Activated CD4-positive, alpha-beta T cell treated with anti-CD3 and anti-CD28 coated beads for 4 hours (primary cell): ENCODE measurements at places on chromosomes 12 and 14.

GRCh38 chr12:108629824-108630476 lies 3.7 kb downstream of the SELPLG start:
- DNase-seq: peak; percentile 64

DNA sequence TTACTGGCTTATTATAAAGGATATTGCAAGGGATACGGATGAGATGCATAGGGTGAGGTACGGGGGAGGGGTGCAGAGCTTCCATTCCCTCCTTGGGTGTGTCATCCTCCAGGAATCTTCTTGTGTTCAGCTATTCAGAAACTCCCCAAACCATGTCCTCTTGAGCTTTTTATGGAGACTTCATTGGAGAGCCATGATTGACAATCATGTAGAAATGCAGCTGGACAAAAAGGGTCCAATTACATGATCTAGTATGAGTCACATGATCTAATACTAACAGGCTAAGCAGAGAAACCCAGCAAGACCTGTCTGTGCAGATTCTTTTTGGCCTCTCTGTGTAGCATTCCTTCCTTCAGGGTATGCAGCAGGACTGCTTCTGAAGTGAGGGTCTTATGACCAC lies 23.9 kb upstream of the FLVCR2 start:
- DNase-seq: no peak

DNA sequence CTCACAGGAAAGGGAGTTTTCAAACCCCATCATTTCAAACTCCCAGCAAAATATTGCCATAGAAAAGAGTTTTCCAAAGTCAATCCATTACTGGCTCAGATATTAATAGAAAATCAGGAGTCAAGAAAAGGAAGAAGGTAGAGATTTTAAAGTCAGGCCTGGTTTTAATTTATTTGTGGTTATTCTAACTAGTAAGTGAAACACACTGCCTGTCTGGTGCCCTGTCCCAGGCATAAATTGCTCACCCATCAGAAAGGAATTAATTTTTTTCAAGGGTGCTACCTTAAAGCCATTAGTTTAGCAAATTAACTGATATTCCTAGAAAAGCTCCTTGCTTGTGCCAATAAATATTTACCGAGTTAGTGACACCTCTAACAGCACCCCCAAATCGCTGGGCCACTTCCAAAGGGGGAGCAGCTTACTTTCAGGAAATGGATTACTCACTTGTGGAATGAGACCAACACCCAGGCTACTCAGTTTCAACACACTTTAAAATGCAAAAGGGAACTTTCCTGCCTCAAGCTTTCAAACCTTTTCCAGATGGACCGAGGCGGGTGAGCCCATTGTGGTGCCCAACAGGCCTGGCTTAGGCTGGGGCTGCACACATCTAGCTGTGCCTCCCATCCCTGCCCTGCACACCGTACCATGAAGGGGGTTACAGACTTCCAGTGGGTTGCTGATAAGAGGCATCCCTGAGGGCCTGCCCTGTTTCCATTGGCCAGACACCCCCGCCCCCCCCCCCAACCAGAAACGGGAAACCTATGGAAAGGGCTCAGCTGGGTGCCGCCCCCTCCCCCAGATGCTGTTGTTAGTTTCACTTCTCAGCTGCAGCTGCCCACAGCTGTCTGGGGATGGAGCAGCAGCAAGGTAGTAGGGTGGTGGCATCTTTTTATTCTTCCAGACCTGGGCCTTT lies 117.2 kb downstream of the SAMD4A start:
- DNase-seq: no peak

DNA sequence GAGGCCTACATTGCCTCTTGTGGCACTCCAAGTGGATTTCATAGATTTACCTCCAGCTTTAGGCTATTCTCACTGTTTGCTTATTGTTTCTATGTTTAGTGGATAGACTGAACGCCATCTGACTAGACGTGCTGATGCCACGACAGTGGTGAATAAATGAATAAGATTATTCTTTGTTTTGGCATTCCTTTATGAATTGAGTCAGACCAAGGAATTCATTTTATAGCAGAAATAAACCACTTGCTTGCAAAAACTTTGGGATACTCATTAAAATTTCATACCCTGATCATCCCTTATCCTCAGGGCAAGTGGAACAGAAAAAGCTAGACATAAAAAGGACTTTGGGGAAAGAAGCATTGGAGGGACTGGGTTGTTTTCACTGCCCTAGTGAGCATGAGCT lies 71.7 kb upstream of the FERMT2 start:
- no peak for DNase-seq

DNA sequence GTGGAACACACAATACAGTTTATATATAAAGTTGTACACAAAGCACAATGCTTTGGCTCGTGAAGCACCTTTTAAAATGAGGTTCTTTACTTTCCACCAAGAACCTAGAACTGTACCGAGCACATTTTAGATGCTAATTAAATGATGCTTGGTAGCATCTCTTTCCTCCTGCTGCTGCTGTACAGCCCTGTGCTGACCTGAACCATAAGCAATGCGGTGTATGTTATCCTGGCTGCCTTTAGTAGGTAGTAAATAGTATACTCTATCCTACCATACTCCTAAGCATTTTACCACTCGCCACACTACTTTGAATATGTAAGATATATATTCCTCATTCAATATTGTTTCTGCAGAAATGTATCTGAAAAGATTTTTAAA lies 2.9 kb upstream of the RNASE8 start:
- DNase-seq: no peak

DNA sequence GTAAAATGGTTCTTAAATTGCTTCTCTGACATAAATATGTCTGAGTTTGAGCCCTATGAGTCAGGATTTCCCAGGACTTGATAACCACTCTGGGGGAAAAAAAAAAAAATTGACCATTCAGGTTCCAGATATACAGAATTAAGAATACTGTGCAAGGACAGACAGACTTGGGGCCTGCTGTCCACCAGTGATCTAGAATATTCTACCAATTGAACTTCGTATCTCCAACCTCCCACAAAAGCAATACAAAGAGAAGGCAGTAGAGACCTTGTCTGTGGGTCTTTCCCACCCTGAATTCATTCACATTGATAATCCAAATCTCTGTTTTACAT lies 4.1 kb downstream of the SINHCAF start:
- DNase-seq: no peak

DNA sequence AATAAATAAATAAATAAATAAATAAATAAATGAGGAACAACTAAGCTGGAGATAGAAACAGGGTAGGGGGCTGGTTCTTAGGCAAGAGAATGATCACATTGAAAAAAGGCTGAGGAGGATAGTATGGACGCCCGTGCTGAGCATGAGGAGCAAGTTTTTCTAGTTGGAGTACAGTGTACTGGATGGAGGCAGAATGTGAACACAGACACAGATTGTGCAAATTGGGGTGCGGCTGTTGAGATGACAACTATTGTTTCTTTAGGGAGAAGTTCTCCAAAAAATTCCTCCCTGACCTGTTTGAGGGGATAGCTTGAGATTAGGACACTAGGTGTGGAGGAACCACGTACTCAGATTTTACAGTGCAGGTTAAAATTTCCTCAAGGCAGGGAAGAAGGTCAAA lies 979 bp upstream of the BIN2 start:
- no peak for DNase-seq

- DNase-seq: no peak
These were observed 18.0 kb downstream of the GALNT6 start for GRCh38 chr12:51373187-51373586.

DNA sequence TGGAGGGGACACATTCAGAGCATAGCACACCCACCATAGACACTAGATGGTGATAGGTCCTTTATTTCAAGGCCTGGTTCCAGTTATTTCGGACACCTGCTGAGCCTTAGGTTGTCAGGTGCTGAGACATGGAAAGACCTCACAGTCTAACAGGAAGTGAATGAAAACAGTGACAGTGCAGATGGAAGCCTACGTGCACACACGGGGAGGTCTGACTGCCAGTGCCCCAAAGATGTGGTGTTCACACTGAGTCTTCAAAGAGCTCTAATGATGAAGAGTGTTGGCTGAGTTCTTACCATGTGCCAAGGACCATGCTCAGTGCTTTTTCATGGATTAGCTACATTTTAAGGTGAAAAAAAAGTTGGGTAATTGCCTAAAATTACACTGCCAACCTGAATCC lies 46.6 kb downstream of the CKB start:
- no peak for DNase-seq

DNA sequence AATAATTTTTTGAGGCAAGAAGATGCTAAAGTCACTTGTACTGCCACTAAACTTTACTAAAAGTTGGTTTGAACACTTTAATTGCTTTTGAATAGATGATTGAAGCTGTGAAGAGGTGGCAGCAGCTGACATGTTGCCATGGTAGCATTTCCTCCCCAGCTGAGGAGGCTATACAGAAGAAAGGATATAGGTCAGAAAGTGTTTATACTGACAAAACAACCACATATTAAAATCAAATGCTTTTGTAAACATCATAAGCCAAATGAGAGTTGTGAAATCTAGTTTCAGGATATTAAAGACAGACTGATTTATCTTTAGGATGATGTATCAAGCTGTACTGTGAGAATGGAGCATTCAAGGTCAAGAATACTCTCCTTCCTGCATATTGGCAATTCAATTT lies 41.7 kb downstream of the TSPAN19 start:
- DNase-seq: no peak

- no peak for DNase-seq
These were observed 266.9 kb downstream of the DUSP6 start for GRCh38 chr12:89085421-89085820.

DNA sequence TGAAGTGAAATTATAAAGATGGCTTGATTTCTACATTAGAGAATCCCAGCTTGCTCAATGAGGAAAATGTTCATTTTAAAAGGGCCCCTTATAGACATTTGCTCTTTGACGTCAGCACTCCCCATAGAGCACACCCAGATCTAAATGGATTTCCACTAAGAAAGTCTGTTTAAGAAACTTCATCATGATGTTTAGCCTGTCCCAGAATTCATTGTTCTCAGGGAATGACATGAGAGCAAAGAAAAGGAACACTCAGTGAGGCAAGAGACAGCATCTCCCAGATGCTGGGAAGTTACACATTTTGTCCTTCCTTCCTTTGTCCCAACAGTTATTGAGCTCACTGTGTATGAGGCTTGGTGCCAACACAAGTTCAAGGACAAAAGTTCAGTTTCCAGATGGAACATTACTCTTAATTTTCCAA lies 4.9 kb downstream of the PHLDA1 start:
- DNase-seq: no peak

- DNase-seq: no peak
These were observed 130.0 kb upstream of the BTG1 start for GRCh38 chr12:92275443-92276154.

DNA sequence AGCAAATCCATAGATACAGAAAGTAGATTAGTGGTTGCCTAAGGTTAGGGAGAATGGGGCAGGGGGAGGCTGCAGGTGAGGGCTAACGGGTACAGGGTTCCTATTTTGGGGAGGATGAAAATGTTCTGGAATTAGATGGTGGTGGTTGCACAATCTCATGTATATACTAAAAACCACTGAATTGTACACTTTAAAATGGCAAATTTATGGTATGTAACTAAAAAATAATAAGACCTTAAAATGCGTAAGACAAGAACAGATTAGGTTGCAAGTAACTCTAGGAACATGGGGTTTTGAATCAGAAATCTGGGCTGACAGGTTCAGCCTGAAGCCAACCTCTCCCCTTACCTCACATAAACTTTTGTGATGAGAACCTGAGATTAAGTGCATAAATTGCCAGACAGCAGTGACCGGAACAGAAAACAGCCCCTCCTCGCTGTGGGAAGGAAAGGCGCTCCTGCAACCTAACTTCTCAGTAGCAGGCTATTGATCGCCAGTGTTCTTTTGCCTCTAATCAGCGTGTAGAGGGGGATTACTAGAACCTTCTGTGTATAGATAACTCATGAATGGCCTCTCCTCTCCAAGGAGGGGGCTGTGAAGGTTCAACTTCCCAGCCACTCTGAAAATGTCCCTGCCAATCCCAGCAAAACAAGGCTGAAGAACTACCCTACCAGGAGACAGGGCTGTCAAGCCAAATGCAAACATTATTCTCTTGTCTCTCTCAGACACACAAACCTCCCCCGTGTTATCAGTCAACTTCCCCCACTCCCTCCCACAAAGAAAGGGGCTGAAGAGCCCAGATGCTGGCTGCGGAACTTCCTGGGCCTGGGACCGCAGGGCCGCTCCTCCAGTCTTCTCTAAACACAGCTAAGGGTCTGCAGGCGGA lies 1.9 kb downstream of the SSH1 start:
- no peak for DNase-seq

DNA sequence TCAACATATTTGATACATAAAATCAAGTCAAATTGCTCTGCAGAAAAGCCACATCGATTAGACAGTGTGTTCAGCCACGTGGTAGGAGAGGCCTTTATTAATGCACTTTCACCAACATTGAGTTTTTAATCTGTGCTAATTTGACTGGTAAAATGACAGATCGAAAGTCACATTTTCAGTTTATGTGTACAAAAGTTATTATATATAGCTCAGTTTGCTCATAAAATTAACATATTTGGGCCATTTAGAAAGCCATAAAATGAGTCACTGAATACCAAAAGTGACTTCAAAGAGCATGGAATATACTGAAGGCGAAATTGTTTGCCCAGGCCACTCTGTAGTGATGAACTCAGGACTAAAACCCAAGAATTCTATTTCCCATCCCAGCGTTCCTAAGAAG lies 26.0 kb downstream of the C12orf42 start:
- DNase-seq: no peak

- peak; percentile 31 for DNase-seq
These were observed 153.8 kb downstream of the MED13L start for GRCh38 chr12:116123451-116124258.

DNA sequence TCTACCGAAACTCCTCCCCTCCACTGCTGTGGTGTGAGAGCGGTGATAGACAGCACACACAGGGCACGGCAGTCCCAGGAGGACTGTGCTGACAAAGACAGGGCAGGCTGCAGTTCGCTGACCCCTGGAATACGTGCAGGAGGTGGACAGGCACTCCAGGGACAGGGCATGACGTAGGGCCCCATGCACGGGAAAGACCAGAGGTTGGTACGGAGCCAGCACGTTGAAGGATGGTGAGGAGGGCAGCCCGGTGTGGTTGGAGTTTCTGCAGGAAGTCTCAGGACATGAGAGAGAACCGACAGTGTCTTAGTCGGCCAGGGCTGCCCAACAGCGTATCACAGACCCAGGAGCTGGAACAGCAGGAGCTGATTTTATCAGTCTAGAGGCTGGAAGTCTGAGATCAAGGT lies 254.2 kb upstream of the FKBP4 start:
- DNase-seq: no peak

DNA sequence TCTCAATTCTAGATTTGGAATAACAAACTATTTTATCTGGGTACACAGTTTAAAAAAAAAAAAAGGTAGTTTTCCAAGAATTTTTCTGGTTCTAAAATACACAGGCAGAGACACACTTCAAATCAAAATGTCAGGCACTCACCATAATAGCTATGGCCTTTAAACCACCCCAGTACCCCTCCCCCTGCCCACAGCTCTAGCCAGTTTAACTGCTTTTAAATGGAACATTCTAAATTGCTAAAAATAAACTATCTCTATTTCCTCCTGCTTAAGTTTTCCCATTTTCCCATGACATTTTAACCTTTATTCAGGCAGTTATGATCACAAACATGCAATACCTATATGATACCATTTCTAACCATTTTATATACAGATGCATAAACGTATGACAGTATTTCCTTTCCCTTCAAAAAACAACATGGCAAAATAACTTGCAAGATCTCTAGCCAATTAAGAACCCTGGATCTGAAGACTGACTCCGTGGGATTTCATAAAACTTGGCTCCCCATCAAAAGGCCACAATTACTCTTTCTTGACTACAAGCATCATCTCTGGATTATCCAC lies 46.3 kb downstream of the PPP2R5E start:
- DNase-seq: no peak
